ENCODE measurements at places on chromosomes 2 and 18.

GRCh38 chr18:60698901-60699300 lies 326.3 kb upstream of the MC4R start:
- DNase-seq: no peak

DNA sequence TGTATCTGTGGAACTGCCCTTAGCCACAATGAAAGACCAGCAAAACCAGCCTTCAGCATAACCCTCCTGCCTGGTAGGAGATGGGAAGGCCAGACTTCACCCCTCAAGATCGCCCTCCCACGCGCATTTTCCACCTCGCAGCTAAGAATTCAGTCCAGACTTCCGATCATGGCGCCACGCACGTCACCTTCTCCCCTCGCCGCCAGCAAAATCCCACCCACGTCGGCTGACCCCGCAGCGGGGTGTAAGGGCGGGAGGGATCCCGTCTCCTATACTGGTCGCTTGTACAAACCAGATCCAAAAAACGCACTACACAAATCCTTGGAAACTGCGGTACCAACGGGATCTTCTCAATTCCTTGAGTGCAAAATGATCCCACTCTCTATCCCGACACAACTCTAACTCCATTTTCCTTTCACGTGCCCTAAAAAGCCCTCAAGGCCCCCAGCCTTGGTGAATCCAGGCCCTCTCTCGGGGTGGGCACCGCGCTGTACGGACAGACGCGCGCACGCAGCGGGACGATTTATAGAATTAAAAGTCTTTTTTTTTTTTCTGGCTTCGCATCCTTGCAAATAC lies 1.0 kb upstream of the BMPR2 start:
- DNase-seq: peak; percentile 32

DNA sequence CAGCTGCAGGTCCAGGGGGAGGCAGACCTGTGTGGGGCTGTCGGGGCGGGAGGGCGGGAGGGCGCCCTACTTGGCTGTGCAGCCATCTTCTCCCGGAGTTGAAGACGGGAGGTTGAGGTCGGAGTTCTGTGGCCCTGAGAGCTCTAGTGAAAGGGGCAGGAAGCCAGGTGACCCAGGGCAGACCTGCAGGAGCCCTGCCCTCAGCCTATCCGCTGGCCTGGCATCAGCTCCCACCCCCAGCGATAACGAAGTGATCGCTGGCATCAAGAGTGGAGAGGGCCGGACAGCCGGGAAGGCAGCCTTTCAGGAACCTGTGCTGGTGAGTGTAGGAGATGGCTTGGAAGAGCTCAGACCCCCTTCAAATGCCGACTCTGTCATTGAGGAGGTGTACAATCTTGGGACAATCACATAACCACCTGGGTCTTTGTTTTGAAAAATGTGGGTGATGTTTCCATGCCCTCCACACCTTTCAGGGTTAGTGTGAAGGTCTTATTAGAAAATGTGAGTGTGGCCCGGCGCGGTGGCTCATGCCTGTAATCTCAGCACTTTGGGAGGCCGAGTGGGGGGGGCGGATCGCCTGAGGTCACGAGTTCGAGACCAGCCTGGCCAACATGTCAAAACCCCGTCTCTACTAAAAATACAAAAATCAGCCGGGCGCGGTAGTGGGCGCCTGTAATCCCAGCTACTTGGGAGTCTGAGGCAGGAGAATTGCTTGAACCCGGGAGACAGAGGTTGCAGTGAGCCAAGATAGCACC lies 1.3 kb downstream of the ARHGEF4 start:
- DNase-seq: no peak

- DNase-seq: peak; percentile 10
Observed at GRCh38 chr18:48800876-48801727, 149.7 kb downstream of the SMAD7 start.

DNA sequence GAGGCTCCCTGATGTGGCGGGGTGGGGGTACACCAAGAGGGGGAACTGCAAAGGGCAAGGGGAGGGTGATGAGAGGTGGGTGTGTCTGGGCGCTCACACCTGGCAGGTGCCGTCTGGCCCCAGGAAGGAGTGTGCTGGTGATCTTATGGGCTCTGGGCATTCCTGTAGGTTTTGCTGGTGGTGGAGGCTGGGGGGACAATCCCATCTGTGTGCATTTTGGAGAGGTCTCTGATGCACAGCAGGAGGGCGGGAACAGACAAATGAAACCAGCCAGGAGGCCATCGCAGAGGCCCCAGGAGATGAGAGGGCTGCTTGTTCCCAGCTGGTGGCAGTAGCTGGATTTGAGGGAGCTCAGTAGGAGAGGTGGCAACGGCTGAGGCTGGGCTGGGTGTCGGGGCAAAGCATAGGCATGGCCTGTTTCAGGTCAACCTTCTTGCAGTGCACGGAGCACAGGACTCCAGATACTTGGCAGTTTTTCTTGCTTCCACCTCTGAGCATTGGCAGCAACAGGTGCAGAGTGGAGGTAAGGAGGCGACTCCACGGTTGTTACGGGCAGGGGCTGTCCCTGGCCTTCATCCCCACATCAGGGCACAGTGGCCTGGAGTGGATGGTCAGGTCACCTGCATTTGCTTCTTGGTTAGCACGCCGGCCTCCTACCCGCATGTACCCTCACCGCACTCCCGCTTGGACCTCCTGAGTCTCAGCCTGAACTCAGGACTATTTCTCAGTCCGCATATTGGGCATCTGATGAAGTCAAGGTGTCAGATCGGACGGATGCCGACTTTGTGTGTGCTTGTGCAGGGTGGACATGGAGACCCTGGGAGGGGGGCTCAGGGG lies 194.2 kb upstream of the HDAC4 start:
- peak; percentile 5 for DNase-seq

- no peak for DNase-seq
Observed at GRCh38 chr2:43169099-43169945, 57.1 kb downstream of the ZFP36L2 start.

- DNase-seq: no peak
Observed at GRCh38 chr2:106969777-106970176, 83.8 kb upstream of the ST6GAL2 start.

DNA sequence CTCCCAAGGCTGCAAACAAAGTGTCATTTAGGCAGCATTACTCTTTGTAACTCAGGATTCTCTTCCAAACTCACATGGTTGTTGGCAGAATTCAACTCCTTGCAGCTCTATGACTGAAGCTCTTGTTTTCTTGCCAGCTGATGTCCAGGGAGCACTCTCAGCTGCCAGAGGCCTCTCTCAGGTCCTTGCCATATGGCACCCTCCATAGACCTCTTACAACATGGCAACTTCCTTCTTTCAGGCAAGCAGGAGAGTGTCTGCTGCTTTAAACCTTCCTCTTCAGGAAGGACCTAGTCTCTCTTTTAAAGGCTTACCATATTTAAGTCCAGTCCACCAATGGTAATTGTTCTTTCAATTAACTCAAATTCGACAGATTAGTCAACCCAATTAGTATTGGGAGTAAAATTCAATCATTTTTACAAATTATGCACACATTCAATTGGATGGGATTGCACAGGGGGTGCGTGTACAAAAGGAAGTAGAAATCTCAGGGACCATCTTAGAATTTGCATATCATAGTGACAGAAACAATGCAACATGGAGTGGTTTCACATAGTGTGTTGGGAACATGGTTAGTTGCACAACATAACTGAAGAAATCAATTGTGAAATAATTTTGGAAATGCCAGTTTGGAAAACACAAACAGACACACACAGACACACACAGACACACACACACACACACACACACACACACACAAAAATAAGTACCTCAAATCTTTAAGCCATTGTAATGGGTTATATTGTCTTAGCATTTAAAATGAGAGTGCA lies 893.5 kb upstream of the ZEB2 start:
- no peak for DNase-seq

DNA sequence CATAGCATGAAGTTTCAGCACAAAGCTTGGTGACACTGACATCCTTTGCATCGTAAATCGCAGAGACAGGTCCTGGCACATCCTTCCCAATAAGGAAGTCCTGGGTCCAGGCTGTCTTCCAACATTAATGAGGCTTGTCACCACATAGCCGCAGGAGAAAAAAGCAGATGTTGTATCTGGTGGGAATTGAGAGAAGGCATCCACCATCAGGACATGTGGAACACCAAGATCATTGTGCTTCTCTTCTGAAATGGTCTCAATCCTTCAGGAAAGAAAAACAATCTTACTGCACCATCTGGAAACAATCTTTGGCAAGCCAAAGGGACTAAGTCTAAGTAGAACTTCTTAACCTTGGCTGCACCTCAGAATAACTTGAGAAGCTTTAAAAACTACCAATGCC lies 119.0 kb upstream of the ARHGAP28 start:
- DNase-seq: no peak

GRCh38 chr2:7061921-7062320 lies 144.7 kb downstream of the RNF144A start:
- DNase-seq: no peak

DNA sequence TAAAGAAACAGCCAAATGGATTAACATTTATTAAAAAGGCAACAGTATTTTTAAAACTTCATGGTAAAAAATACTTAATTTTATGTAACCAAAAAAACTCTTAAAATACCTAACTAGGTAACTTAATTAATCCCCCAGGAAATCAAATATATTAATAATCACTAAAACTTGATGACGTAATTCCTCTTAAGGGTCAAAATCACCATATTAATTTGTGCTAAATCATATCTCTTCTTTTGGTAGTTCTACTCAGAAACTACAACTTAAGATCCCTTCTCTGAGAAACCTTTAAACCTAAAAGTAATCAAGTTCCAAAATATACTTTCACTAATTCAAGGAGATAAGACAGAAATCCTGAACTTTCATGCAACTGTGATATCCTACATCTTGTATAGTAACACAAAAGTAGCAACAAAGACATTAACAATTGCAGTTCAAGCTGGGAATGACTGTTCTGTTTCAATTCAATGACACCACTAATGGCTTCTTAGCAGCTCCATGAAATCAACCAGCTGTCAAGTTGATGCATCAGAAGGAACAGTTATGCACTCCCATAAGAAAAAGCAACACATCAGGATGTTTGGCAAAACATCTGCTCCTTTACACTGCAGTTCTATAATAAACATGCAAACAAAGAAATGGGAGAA lies 4.0 kb downstream of the BAZ2B start:
- no peak for DNase-seq

DNA sequence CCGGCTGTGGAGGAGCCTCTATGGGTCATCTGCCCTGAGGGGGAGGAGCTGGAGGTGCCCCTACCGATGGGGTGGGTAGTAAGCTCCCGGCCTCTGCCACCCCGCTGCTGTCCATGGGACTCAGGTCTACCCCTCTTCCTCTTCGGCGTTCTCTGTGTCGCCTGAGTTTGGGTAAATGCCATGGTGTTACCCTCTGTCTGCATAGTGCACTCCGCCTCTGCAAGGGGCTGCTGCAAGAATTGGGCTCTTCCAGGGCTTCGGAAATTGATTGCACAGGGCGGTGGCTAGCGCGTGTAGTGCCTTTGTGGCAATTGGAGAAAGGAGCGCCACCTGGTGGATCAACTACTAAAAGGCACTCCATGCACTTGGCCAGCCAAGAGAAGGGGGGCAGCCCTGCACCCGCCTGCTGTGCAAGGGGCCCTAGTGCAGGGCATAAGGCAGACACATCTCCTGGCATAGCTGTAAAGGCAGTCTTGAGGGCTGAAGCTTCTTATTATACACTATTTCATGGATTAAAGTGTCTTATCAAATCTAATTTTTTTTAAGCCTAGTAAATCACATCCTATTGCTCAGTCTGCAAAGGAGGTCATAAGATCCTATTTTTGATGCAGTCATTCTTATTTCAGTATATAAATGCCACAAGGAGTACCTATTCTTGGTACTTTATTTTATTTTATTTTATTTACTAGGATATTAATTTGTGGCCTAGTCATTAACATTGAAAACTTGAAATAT lies 308.9 kb downstream of the PDE11A start:
- peak; percentile 77 for DNase-seq

- no peak for DNase-seq
Observed at GRCh38 chr2:57515366-57515765, 531.2 kb upstream of the VRK2 start.

DNA sequence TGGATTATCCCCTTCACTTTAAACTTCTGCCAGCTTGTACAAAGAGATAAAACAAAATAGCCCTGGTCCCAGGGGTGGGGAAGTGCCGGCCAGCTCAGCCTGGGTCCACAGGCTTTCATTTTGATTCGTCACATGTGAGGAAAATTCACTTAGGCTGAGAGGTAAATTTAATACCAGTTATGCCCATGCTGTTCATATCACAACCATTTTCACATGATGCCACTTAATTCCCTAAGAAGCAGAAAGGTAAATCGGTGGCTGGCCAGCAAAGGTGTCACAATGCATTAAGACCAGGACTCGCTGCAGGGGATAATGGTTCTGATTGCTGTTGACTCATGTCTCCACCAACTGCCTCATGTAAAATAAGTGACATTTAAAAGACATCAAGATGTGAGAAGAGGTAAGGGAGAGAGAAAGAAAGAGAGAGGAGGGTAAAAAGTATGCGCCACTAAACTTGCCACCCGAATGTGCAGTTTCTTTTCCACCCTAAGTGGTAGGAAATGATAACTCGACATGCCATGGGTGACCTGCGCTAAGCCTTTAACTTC lies 261.0 kb upstream of the SIX3 start:
- no peak for DNase-seq

DNA sequence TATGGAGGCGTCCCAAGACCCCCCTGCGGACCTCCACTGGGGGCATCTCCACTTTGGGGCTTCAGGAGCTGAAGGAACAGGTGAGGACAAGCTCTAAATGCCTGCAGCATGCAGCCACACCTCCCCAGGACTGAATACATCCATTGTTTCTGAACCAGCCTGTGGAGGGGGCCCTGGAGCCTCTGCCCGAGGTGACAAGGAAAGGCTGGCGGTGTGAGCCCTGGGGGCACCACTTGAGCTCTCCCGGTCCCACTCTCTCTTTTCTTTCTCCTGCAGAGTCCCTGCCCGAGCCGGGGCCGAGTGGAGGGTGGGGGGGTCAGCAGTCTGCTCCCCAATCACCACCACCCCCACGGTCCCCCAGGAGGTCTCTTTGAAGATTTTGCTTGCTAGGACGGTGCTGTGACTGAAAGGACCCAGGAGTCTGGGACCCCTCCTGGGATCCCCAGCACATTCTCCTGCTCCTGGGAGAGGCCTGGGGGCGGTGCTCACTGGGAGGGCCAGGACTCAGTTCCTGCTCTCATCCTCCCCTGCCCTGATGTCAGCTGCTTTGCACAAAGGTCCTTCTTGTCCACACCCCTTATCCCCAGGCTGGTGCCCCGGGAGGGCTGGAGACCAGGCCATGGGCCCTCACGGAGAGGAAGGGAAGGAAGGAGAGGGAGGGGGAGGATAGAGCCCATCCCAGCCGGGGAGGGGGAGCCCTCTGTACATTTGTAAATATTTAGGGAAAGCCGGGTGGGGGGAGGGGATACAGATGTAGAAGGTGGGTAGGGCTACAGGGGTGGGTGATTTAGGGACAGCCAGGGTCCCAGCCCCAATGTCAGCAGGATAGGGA lies 5.7 kb downstream of the CHPF start:
- DNase-seq: no peak

DNA sequence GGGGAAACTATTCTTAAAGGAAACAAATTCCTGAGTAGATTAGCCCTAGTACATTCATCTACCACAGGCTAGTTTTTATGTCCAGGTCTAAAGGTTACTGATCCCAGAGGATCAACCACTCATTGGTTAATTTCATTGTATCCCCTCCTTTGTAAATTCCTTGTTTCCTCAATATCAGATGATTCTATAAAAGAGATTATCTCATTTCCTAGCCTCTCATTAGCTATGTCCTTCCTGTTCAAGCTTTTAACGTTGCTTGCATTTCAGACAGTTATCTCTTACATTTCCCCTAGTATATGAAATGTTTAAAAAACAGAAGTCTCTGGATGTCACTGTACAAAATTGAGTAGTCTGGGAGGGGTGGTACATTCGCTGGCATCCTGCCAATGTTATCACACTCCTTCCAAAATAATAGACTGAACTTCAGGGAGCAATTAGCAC lies 24.2 kb upstream of the ARMC9 start:
- no peak for DNase-seq
